AG04450 (cell line): ENCODE measurements at places on chromosomes 3 and 15.

DNA sequence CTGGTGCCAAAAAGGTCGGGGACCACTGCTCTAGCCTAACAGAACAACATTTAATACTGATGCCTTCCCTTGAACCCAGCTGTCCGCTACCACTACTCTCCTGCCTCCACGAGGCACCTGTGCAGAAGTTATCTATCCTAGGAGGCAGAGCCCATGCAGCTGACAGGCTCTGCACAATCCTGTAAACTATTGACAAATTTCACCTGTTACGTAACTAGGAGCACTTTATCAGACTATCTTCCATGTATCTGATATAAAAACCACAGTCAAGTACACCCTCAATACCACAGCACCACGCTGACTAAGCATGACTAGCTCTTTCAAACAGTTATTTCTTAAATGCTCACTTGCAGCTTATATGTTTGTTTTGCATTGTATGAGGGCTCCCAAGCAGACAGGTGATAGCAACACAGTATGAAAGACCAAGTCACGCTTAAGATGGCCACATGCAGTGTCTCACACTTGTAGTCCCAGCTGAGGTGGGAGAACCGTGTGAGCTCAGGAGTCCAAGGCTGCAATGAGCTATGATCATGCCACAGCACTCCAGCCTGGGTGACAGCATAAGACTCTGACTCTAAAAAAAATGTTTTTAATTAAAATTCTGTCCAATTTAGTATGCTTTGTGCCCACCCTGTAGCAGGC is 4.5 kb upstream of the IL17RC start:
- no peak for DNase-seq

GRCh38 chr3:138675393-138675792 is 66.8 kb downstream of the FAIM start:
- no peak for DNase-seq

- no peak for DNase-seq
Observed at GRCh38 chr3:51390246-51391074, 625 bp upstream of the RBM15B start.

DNA sequence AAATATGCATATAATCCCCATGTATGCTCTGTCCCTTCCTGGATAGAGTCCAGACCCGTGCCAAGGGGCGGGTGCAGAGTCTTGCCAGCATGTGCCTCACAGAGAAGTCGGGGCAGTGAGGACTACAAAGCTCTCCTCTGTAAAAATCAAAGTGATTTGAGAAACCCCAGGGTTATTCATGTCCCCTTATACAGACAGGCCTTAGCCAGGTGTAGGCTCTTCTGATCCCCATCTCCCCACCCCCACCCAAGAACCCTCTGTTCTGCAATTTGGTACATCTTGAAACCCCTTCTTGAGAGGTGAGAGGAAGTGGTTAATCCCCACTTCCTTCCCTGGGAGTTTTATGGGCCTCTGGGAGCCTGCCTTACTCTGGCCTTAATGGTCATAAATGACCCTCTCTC is 24.7 kb downstream of the TRIM71 start:
- DNase-seq, result no peak

GRCh38 chr3:104907507-104907906 is 459.2 kb upstream of the ALCAM start:
- DNase-seq, result peak; percentile 58

GRCh38 chr3:79200456-79200855 is 567.3 kb downstream of the ROBO1 start:
- no peak for DNase-seq
